ENCODE measurements at places on chromosomes 4 and X. TPM values are rescaled to one million over a fixed set of nuclear protein-coding genes. Genes with fewer than 3 reads are reported as not detected.

SLC4A4 gene
- total RNA-seq: 14.6 TPM

CLDN34 gene
- total RNA-seq: 0.39 TPM

SLC9A6 gene
- total RNA-seq: 19.7 TPM

KCND1 gene
- total RNA-seq: 9.7 TPM

PTTG2 gene
- total RNA-seq: not detected

SYTL5 gene
- 1.2 TPM for total RNA-seq

RTL3 gene
- total RNA-seq: not detected

MGAT4D gene
- total RNA-seq: not detected

CPLX1 gene
- total RNA-seq: 0.93 TPM

- no peaks in the 10 kb centered on the region for H3K36me3 ChIP-seq
- H3K27me3 ChIP-seq: no peaks in the 10 kb centered on the region
- no peak overlapping the region for H3K27ac ChIP-seq
Measured at GRCh38 chrX:148024425-148025148, 43.5 kb downstream of the FMR1NB start.

DNA sequence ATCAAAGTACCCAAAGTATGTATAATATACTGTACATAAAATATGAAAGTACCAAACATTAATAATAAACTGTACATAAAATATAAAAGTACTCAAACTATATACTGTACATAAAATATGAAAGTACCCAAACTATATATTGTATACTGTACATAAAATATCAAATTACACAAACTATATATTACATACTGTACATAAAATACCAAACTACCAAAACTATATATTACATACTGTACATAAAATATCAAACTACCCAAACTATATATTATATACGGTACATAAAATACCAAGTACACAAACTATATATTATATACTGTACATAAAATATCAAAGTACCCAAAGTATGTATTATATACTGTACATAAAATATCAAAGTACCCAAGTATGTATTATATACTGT, 723.7 kb downstream of the CWH43 start:
- no peak for DNase-seq
- H3K4me3 ChIP-seq: no peak overlapping the region
- H3K27ac ChIP-seq: no peak overlapping the region
- H3K27me3 ChIP-seq: no peaks in the 10 kb centered on the region
- no peaks in the 10 kb centered on the region for H3K36me3 ChIP-seq

- no peak for DNase-seq
- H3K4me3 ChIP-seq: no peak overlapping the region
- H3K27me3 ChIP-seq: peaks cover 35% of the 10 kb centered on the region
- no peaks in the 10 kb centered on the region for H3K4me1 ChIP-seq
Measured at GRCh38 chr4:72679666-72680065, 110.6 kb upstream of the ADAMTS3 start.

DNA sequence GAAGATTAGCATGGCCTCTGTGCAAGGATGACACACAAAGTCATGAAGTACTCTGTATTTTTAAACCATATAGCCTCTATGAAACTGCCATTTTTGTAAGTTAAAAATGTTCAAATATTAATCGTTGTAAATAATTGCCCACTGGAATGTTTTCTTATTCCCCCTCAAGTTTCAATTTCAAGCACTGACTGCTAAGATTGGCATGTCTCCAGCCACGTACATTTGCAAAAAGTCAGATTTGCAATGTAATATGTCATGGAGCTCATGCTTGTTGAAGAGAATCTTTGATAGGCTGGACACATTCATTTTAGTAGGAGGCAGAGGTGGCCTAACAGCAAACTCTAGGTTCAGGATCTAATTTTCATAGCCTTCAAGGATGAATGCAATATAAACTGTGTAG, 124.7 kb downstream of the CBR4 start:
- no peak overlapping the region for H3K27ac ChIP-seq
- H3K36me3 ChIP-seq: no peaks in the 10 kb centered on the region
- no peak for DNase-seq

DNA sequence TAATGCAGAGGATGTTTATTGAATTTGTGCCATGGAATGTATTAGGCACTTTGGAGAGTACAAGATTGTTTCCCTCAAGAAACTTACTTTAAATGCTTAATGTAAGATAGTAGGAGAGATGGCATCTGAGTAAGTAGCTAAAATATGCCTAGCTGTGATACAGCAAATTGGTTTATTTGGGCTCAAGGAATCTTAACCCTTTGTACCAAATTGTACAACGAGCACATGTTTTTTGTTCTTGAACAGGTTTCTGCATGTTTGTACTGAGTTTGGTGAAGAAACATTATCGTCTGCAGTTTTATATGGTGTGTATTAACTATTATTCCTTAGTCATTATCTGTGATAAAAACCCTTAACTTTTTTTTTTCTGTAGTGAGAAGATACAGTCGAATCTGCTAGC, 48.6 kb downstream of the CDS1 start:
- no peaks in the 10 kb centered on the region for H3K27me3 ChIP-seq
- H3K27ac ChIP-seq: no peak overlapping the region
- H3K4me3 ChIP-seq: no peak overlapping the region

DNA sequence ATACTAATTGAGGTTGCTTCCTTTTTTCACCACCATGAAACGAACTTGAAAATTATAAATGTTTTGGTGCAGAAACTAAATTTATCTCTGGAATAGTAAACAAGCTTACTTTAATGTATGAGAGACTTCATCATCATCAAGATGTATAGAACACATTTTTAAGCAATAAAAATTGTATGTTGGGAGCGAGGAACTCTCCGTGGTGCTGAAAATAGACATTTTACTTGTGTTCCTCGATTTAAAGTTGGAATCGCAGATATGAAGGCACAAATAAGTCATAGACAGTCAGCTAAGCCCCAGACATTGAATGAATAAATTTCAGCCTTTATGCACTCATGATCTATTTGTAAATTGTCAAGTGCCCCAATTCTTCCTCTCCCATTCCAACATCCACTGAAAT, 310.7 kb downstream of the STK32B start:
- no peak overlapping the region for H3K4me3 ChIP-seq
- no peaks in the 10 kb centered on the region for H3K4me1 ChIP-seq
- no peaks in the 10 kb centered on the region for H3K27me3 ChIP-seq
- no peaks in the 10 kb centered on the region for H3K36me3 ChIP-seq

DNA sequence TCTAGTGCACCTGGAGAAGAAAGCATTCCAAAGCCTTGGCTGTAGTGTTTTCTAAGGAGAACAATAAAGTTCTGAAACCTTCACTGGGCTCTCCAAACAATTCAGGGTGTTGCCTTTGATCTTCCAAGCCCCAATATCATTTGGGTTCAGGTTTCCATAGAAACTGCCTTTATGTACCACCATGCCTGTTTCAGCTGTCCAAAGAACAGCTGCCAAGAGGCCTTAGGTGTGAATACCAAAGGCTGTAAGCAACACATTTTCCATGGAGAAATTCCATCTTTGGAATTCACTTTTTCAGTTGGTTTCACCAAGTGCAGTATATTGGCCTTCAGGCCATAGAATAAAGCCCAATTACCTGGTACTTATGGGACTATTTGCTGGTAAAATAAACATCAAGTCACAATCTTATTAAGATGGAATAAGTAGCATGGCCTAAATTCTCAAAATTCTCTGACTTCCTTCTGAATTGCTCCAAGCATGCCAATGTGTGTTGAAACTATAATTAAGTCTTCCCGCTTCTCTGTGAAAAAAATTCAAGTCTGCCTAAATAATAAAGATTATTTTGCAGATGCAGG, 61.9 kb downstream of the COX18 start:
- H3K36me3 ChIP-seq: no peaks in the 10 kb centered on the region
- no peaks in the 10 kb centered on the region for H3K4me1 ChIP-seq
- H3K4me3 ChIP-seq: no peak overlapping the region

DNA sequence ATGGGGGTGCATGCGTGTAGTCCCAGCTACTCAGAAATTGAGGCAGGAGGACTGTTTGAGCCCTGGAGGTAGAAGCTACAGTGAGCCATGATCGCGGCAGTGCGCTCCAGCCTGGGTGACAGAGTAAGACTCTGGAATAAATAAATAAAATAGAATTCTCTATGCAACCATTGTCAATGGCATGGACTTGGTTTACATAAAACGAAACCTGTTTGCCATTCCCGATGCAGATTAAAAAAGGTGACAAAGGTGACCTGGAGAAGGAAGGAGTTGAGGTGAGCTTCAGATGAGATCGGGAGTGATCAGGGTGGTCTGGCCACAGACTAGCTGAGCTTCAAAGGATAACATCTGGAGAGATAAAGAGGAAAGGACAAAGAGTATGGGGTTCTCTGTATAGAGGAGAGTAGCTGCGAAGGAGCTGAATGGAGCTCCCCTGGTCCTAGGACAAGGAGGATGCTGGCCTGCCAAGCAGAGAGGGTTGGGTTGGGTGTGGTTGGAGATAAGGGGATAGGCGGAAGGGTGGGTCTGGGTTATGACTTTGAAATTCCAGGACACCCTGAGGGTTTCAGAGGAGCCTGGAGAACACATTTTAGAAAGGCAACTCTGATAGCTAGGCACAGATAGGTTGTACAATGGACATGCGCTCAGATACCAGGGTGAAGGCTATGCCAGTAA, 98.6 kb downstream of the RBM47 start:
- no peaks in the 10 kb centered on the region for H3K27me3 ChIP-seq
- H3K36me3 ChIP-seq: peaks cover 6% of the 10 kb centered on the region
- H3K27ac ChIP-seq: no peak overlapping the region

DNA sequence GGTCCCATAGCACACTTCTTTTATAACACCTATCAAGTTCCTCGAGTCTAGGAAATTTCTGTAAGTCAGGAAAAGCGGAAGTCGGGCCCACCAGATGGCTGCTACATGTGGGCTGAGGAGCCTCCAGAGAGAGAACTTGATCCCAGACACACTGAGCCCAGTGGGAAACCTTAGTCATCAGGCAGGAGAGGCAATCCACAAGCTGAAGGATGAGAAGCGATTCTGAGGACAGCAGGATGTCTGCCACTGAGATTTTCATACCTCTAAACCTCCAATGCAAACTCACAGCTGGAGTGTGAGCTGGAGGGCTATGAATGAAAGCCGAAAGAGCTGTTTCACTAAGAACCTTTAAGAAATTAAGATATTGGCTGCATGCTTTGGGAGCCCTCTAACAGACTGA, 52.6 kb upstream of the PDHA1 start:
- no peak overlapping the region for H3K27ac ChIP-seq
- H3K27me3 ChIP-seq: peaks cover 91% of the 10 kb centered on the region
- no peak overlapping the region for H3K4me3 ChIP-seq
- DNase-seq: no peak

GRCh38 chr4:15294202-15294601, 133.6 kb upstream of the C1QTNF7 start:
- no peaks in the 10 kb centered on the region for H3K27me3 ChIP-seq
- no peak for DNase-seq
- H3K27ac ChIP-seq: no peak overlapping the region
- H3K4me1 ChIP-seq: no peaks in the 10 kb centered on the region

DNA sequence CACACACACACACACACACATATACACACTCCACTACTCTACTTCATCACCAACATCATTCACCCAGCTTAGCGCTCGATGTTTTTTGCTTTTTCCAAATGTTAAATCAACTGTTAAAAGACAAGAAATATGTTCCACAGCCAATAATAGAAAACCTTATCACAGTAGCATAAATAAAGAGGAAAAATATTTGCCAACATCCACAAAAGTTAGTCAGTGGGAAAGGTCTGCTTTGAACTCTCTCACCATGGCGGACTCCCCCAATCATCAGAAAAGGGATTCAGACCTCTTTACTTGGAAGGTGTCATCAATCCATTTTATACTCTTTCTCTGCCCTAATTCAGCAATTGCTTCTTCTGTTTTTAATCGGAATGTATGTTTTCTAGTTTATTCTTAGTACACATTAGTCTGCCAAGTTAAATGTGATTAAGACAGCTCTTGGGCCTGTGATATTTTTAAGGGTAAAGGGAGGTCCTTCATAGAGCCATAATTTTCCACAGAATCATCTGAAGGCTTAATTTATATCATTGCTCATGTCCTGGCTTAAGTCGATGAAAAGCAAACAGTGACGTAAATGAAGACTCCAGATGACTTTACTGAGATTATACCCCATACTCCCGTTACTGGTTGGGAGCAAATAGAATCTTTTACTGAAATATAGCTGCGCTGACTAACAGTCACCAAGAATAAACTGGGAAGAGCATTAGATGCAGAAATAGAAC, 29.7 kb upstream of the LGI2 start:
- H3K4me3 ChIP-seq: no peak overlapping the region
- H3K4me1 ChIP-seq: peaks cover 10% of the 10 kb centered on the region
- no peak for DNase-seq
- peaks cover 18% of the 10 kb centered on the region for H3K27me3 ChIP-seq
- no peaks in the 10 kb centered on the region for H3K36me3 ChIP-seq

DNA sequence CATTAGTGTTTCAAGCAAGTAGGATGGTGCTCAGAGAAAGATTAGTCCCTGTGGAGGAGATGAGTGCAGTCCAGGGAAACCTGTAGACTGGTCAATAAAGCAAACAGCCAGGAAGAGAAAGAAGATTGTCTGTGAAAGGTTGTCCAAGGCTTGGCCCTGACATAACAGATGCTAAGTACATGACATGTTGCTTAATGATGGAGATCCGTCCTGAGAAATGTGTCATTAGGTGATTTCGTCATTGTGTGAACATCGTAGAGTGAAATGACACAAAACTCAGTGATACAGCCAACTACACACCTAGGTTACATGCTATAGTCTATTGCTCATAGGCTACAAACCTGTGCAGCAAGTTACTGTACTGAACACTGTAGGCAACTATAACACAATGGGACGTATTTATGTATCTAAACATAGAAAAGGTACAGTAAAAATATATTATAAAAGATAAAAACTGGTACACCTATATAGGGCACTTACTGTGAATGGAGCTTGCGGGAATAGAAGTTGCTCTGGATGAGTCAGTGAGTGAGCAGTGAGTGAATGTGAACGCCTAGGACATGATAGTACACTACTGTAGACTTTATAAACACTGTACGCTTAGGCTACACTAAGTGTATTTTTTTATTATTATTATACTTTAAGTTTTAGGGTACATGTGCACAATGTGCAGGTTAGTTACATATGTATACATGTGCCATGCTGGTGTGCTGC, 9.0 kb upstream of the PRSS48 start:
- no peak overlapping the region for H3K27ac ChIP-seq
- no peaks in the 10 kb centered on the region for H3K27me3 ChIP-seq
- no peaks in the 10 kb centered on the region for H3K36me3 ChIP-seq
- H3K4me1 ChIP-seq: no peaks in the 10 kb centered on the region
- no peak for DNase-seq

- H3K27ac ChIP-seq: peak overlapping the region; percentile 70
- peaks cover 39% of the 10 kb centered on the region for H3K4me1 ChIP-seq
- no peak for DNase-seq
Measured at GRCh38 chrX:2697741-2698299, 6.7 kb downstream of the CD99 start.

GRCh38 chrX:154123241-154124219, 20.5 kb upstream of the OPN1LW start:
- no peak overlapping the region for H3K4me3 ChIP-seq
- peaks cover 28% of the 10 kb centered on the region for H3K4me1 ChIP-seq
- H3K27ac ChIP-seq: peak overlapping the region; percentile 67

GRCh38 chr4:25892796-25893195, 21.2 kb upstream of the SMIM20 start:
- no peaks in the 10 kb centered on the region for H3K36me3 ChIP-seq
- H3K4me3 ChIP-seq: no peak overlapping the region
- no peaks in the 10 kb centered on the region for H3K27me3 ChIP-seq
- no peak for DNase-seq
- peaks cover 16% of the 10 kb centered on the region for H3K4me1 ChIP-seq

- no peak for DNase-seq
- peaks cover 9% of the 10 kb centered on the region for H3K4me1 ChIP-seq
- H3K27me3 ChIP-seq: no peaks in the 10 kb centered on the region
- no peak overlapping the region for H3K4me3 ChIP-seq
- H3K36me3 ChIP-seq: peaks cover 4% of the 10 kb centered on the region
Measured at GRCh38 chr4:81786063-81786763, 314.5 kb upstream of the RASGEF1B start.

Measured in Calu3 (cell line).